Urinary bladder (tissue), 4 donors: ENCODE measurements at places on chromosomes 2 and 18.

- DNase-seq: no peak
Measured at GRCh38 chr2:239346676-239347075, 54.1 kb downstream of the HDAC4 start.

- DNase-seq: no peak
Measured at GRCh38 chr2:237980087-237980486, 13.3 kb downstream of the UBE2F start.

- DNase-seq: no peak
Measured at GRCh38 chr2:189165656-189166380, 13.7 kb downstream of the COL5A2 start.

DNA sequence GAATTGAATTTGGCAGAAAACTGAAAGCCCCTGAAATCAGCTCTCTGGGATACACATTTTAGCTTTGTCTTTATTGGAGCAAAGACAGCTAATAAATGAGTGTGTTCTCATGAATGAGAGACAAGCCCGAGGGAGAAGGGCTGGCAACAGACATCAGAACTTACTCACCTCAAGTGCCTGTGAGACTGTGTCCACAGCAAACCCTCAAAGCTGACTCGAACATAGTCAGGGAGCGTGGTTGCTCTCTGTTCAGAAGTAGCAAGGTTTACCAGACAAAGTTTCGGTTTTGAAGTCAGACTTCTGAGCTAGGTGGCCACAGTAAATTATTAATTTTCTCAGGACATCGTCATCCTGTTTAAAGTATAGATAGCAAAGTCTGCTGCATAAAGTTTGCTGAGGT, 207.9 kb downstream of the CMPK2 start:
- DNase-seq: no peak

DNA sequence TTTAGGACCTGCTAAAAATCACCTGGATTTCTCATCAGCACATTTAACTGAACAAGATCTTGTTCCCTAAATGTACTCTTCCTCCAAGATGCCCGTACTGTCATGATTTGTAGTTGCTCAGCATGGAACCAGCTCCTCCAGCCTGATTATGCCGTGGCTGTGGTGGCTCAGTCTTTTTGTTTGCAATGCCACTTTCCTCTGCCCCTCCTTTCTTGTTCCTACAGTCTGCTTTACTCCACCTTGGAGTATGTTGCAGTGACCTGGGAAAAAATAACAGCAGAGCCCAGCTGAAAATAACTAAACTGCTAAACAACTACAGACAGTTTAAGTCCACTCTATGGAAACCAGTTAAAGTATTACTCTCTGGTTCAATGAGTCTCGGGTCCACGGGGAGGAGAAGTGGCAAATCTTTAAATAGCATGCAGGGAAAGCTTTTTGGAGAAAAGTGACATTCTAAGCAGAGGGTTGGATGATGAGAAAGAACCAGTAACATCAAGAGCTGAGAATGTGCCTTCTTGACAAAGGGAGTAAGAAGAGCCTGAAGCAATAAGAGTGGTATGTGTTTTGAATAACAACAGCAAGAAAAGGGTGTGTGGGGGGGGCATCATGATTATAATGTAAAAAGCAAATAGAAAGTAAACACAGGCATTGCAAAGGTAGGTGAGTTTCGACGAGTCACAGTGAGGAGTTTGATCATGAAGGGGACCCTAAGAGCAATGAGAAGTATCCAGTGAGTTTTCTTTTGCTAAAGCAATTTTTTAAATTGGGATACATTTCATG, 225.7 kb downstream of the TMX3 start:
- DNase-seq: no peak

GRCh38 chr18:12376034-12376753, 833 bp downstream of the AFG3L2 start:
- DNase-seq: peak; percentile 25

- no peak for DNase-seq
Measured at GRCh38 chr2:126776255-126776654, 120.3 kb downstream of the GYPC start.

DNA sequence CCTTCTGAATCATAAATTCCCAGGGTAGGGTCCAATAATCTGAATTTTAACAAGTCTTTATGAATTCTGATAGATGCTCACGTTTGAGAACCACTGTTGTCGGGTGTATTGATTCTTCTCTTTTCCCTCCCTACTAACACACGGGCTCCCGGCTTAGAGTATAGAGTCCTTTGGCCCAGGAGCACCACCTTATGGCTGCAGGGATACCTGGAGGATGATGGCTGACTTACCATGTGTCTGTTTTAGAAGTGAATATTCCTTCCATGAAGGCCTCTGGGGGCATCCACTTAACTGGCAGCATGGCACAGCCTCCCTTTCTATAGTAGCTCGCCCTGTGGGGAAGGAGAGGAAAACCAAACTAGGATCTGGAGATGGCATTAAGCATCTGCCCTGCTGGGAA, 91.7 kb downstream of the CLIP4 start:
- no peak for DNase-seq

DNA sequence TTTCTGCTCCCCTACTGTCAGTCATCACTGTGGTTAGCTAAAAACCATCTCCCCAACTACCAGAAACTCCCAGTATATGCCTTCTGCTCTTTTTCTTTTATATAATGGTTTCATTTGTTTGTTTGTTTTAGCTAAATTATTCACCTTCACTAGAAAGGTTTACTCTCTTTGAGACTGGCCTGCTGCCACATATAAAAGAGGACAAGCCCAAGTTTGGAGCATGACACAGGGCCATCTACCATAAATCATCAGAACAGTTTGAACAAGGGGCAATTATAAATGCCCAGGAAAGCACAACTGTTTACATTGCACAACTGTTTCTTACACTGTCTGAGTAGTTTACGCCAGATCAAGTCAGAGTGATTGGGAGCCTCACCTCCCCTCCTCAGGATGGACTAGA, 471.0 kb upstream of the PIK3C3 start:
- DNase-seq: no peak

DNA sequence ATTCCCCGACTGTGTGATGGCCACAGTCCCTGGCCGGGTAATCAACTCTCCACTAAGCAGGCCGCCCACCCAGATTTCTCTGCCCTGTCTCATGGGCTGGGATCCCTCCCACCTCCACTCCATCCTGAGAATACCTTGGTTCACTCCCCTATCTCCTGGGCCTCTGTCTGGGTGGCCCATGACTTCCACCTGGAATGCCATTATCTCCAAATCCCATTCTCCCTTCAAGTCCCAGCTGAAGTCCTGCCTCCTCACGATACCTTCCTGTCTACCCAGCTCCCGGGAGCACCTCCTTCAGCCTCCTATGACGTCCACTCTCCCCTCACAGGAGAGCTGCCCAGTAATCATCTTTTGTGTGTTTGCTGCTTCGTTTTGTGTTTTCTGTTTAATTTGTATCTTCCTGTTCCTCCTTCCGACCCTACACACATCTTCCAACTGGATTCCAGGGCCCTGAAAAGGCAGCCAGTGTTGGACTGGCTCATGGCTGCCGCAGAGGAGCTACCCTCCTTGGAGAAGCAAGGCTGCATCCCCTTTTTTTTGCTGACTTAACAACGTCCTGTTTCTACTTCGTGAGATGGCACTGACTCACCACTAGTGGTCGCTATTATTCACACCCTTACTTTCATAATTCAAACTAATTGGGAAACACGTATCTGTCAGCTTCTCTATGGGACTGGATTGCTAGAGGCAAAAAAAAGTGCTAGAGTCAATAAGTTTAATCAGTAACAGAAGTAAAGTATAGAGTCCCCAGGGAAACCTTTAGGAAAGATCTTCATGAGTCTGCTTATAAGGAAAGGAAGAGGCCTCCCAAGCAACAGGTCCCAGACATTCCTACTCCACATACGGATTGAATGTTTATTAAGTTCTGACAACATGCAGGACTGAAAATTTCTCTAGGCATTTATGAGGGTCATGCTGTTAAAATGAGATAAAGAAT, 171.9 kb upstream of the GATA6 start:
- peak; percentile 18 for DNase-seq

- DNase-seq: no peak
Measured at GRCh38 chr18:63160172-63160995, 159.2 kb downstream of the BCL2 start.
